ENCODE measurements at places on chromosomes 3 and 15.
A peak's percentile ranks its signal among the peaks of the same experiment; 100 is the strongest.

GRCh38 chr3:48598323-48599076 is 3.4 kb upstream of the COL7A1 start:
- peak; percentile 45 for DNase-seq

DNA sequence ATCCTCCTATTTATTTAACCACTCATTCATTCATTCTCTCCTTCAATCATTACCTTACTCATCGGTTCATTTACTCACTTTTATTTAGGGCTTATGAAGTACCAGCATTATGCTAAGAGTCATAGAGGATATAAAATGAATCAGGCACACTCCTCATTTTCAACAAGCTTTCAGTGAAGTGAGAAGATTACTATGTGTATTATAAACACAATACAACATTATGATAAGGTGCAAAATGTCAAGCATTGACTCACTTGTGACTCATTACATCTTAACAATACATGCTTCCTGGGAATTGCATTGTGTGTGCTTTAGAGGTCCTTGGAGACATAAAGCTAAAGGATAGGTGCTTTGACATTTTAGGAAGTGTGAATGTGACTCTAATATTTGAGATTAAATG is 60.4 kb downstream of the PLAAT1 start:
- DNase-seq: peak; percentile 46

DNA sequence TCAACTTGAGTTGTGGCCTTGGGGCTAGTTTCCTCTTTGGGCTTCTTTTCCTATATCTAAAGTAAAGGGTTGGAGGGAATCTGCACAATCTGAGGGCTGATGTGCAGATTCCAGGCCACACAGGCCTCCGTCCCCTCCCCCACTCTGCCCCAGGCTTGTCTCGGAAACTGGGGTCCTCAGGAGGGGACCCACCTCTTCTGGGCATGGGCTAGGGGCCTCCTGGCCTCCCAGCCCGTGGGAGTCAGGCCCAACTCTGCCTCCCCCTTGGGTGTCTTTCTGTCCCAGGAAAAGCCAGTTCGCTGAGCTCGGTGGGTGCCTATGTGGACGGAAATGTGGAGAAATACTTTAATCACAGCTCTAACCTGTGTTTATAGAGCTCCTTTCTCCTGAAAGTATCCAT is 4.8 kb downstream of the SMAD6 start:
- no peak for DNase-seq

DNA sequence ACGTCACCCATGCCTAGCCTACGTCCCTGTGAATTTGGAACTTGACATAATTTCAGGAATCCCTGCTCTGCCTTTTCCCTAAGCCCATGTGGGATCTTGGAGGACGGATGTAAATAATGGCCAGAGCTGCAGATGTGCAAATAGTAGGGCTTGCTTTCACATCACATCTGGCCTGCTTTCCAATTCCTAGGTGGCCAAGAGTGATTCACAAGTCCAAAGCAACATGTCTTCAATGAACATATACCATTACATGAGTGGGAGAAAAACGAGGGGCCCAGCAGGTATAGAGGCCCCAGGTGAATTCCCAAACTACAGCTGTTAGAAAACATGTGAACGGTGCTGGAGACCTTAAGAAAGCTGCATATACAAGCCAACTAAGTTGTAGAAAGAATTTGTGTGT is 214.6 kb downstream of the MAGI1 start:
- DNase-seq: no peak

DNA sequence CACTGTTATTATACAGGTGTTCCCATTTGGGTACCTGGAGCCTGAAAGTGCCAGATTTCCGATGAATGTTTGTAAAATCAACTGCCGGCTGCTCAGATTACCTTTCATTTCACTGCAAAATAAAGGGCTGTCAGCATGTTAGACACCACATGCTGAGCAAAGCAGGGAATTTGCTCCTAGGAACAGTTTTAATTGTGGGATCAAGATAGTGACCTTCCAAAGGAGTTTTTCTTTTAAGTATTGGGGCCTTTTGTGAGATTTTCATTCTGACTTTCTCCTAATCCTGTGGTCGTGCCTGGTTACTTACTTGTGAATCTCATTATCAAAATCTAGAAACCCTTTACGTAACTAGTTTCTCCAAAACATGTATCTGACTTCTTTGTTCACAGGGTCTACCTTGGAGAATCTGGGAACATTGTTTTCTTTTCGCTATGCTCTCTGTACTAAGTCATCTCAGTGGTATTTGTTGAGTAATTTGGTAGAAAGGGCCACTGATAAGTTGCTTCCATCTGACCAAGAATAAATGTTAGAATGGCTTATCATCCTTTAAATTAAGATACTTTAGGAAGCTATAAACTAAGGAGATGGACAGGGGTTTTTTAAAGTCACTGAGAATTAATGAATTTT is 40.8 kb upstream of the LRTM1 start:
- DNase-seq: no peak

DNA sequence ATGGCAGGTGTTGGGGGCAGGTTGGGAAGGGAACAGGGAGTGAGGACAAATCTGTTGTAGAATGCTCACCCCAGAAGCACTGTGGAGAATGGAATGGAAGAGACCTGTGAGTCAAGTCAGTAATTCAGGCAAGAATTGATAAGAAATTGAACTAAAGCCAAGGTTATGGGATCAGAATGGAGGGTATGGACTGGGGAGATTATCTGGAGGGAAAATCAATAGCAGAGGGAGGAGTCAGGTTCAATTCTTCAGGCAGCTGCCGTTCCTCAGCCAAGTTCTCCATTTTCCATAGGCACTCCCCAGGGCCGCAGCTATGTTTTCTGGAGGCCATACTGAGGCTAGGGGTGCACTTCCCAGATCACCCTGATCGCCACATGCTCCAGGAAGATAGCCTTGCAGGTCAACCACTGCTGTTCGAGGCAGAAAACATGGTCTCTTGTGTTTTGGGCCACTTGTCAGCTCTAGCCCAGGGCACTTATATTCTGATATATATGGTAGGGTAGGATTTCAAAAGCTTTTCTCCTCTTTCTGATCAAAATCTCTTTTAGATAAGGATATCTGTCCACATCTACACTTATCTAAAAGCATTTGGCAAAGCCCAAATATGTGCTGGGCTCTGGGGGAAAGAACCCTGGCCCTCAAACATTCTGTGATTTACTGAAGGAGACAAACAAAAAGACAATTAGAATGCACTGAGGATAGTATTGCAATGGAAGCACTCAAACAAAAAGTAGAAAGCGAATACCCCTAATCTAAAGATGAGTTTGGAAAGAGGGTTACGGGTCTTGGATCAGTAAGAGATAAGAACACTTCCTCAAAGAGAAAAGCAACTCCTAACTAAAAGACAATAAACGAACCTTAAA is 92.3 kb downstream of the TMEM212 start:
- no peak for DNase-seq
